Nucleus accumbens (tissue), 56 donors: ENCODE measurements at places on chromosomes 16 and 17.

- no peak for DNase-seq
These were observed 17.9 kb downstream of the ITGB4 start for GRCh38 chr17:75739174-75739573.

GRCh38 chr17:49629447-49629846 is 48.5 kb downstream of the SPOP start:
- no peak for DNase-seq

DNA sequence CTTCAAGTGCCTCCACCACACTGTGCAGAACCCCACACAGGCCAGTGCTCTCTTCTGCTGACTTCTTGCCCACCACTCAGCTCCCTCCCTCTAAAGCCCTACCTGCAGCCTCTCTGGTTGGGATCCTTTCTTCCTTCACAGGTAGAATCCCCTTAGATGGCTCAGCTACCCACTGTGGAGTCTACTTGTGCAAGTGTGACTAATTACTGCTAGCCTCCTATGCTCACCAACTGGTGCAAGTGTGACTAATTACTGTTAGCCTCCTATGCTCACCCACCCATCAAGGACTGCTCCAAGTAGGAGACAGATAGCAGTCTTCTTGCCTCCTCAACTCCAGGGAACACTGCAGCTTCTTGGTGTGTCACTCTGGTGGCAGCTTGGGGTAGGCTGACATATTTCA is 43.6 kb downstream of the TEX14 start:
- no peak for DNase-seq

GRCh38 chr16:5412731-5413130 is 315.1 kb upstream of the EEF2KMT start:
- no peak for DNase-seq

GRCh38 chr16:68382296-68382718 is 66.0 kb downstream of the SMPD3 start:
- DNase-seq, result no peak

DNA sequence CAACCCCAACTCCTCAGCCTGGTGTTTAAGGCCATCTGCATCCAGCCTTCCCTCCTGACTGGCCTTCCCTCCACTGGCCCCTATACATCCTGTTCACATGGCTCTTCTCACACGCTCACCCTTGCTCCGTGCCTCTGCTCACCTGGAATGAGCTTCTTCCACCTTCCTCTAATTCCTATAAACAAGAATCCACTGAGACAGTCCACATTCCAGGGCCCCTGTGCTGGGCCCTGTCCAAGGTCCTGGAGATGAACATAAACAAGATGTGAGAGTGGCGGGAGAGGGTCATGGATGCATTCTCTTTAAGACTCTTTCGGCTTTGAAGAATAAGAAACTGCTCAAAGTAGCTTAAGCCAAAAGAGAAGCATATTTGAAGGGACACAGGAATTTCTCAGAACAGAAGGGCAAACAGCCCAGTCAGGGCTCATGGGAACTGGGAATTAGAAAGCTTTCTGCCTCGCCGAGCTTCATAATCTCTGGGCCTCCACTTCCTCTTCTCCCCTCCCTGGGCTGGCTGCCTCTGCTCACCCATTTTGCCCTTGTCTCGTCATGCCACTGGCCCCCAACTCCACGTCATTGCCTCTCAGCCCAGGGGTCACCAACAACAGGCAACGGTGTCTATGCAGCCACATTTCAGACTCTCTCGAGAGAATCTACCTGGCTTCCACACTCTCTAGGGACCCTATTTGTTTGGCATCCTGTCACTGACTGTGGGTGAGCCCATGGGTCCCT is 13.5 kb downstream of the SPPL2C start:
- no peak for DNase-seq
